A549 treated with ZK216348 at 1 μM for 4 hours (cell line): ENCODE measurements at places on chromosomes 3 and 15. TPM values are rescaled to one million over a fixed set of nuclear protein-coding genes. Genes with fewer than 3 reads are reported as not detected.

KCNMB3 gene
- 0.89 to 2.2 TPM (median 1.5 TPM) in 5 replicates for total RNA-seq

PPP1R14D gene
- 0.24 to 0.41 TPM in 2 of 5 replicates, not detected in the others for total RNA-seq

CACNA1D gene
- total RNA-seq = 0.58 to 1.1 TPM (median 0.62 TPM) in 5 replicates

SNTN gene
- total RNA-seq = not detected in 5 replicates

GABRR3 gene
- total RNA-seq = not detected in 5 replicates

DUOXA2 gene
- total RNA-seq = not detected in 5 replicates

ISLR gene
- total RNA-seq = 0.24 to 0.41 TPM (median 0.33 TPM) in 4 of 5 replicates, not detected in the other

ALPK3 gene
- 0.12 to 0.31 TPM (median 0.18 TPM) in 4 of 5 replicates, not detected in the other for total RNA-seq

TRIM42 gene
- total RNA-seq = not detected in 5 replicates

RBM6 gene
- total RNA-seq = 25.0 to 32.5 TPM (median 28.7 TPM) in 5 replicates

CSTA gene
- 0.71 to 1.5 TPM (median 0.88 TPM) in 5 replicates for total RNA-seq

GOLGA6L24 gene
- total RNA-seq = not detected in 5 replicates

PLIN1 gene
- total RNA-seq = 0.09 to 0.11 TPM (median 0.10 TPM) in 3 of 5 replicates, not detected in the others

IL20RB gene
- 0.77 to 1.3 TPM (median 0.94 TPM) in 5 replicates for total RNA-seq

AADACL2 gene
- total RNA-seq = not detected in 5 replicates

LINGO1 gene
- 5.3 to 12.5 TPM (median 10.7 TPM) in 5 replicates for total RNA-seq

P2RY12 gene
- not detected in 5 replicates for total RNA-seq

GPR149 gene
- not detected in 5 replicates for total RNA-seq
